ENCODE measurements at places on chromosomes 16 and 17.

- DNase-seq: no peak
These were observed 118.9 kb upstream of the PIRT start for GRCh38 chr17:10956821-10957220.

- DNase-seq: peak; percentile 65
These were observed 140.5 kb downstream of the SEC14L1 start for GRCh38 chr17:77281122-77281903.

- no peak for DNase-seq
These were observed 173.6 kb downstream of the PRKCA start for GRCh38 chr17:66476014-66476413.

- no peak for DNase-seq
These were observed 18.2 kb downstream of the RBFOX1 start for GRCh38 chr16:7350806-7351205.

GRCh38 chr17:78357177-78357586, 2.7 kb downstream of the SOCS3 start:
- DNase-seq: peak; percentile 61

GRCh38 chr16:4694642-4695451, 1.5 kb downstream of the NUDT16L1 start:
- DNase-seq: no peak

DNA sequence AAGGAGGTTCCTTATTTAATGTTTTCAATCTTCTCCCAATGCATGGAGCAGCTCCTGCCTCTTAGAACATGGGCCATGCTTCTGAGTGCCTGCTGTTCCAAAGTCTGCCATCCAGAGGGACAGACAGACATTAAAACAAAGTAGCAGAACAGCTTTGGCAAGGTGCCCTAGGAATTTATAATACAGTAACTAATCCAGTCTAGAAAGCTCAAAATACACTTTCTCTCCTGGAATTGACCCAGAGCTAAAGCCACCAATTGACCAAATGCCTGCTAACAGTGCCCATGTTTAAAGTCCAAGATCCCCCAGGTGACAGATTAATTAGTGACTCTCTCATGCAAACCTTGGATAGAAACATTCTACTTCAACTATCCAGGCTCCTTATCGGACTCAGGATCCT, 11.1 kb upstream of the CHRNE start:
- DNase-seq: peak; percentile 34

- peak; percentile 41 for DNase-seq
These were observed 5.5 kb downstream of the TBX2 start for GRCh38 chr17:61404913-61405685.

DNA sequence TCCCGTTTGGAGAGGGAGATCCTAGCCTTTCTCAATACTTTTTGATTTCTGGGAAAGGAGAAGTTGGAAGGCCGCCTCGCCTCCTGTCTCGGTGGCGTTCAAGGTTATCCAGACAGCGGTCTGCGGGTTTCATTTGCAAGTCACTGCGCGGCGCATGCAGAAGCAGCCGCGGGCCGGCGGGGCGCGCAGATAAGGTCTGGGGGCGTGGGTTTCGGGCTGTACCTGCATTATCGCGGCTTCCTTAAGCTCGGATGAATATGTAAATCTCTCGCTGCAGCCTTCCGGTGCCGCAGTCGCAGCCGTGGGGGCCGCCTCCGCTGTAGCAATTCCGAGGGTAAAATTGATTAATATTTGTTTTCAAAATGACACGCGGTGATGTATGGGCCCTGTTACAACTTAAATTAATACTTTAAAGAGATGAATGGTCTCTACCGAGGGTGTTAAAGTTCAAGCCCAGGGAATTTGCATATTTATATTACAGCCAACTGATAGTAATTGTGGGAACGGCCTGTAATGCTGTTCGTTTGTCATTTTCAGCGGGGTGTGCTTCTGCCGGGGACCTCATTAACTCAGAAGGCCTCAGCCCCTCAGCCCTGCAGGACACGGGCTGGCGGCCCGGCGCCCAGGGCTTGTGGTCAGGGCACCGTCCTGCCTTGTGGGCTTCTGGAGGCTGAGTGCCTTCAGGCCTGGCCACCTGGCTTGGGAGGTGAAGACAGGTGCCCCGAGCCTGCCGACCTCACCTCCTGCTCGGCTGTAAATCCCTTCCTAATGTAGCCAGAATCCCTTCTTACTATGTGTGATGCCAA, 99.4 kb downstream of the CYLD start:
- no peak for DNase-seq

DNA sequence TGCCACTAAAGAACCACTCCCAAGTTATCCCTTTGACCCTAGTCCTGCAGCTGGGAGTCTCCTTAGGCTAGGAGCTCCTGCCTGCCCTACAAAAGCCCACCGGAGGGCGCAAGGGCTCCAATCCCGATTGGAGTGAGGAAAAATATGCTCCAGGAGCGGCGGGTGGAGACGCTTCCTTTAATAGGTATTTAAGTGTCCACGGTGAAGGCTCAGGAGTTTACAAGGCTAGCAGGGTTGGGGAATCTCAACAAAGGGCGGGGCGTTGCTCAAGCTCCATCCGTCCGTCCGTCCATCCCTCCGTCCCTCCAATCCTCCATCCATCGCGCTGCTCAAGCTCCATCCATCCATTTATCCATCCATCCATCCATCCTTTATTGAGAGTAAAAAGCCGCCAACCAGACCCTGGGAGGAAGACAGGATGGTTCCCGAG, 556 bp upstream of the SPNS1 start:
- DNase-seq: peak; percentile 80

GRCh38 chr16:4404967-4405696, 11.3 kb downstream of the CORO7 start:
- DNase-seq: no peak

DNA sequence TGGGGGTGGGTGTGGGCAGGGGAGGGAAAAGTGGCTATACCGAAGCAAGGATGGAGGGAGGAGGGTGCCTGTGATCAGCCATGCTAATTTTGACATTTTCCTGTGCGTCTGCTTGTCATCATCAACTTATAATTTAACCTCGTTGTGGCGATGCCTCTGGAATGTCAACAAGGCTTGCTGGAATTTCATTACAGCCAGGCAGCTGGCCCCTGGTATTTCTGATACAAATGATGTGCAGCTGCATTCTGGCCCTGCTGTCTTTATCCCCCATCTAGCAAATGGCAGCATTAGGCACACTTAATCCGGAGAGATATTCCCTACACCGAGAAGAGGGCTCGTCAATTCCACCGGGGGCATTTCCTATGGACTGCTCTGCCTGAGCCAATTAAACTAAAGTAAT, 278.3 kb upstream of the CCL2 start:
- no peak for DNase-seq

- DNase-seq: no peak
These were observed 15.1 kb downstream of the NOD2 start for GRCh38 chr16:50708373-50709060.

- DNase-seq: no peak
These were observed 227.3 kb upstream of the IRX5 start for GRCh38 chr16:54703339-54703738.

DNA sequence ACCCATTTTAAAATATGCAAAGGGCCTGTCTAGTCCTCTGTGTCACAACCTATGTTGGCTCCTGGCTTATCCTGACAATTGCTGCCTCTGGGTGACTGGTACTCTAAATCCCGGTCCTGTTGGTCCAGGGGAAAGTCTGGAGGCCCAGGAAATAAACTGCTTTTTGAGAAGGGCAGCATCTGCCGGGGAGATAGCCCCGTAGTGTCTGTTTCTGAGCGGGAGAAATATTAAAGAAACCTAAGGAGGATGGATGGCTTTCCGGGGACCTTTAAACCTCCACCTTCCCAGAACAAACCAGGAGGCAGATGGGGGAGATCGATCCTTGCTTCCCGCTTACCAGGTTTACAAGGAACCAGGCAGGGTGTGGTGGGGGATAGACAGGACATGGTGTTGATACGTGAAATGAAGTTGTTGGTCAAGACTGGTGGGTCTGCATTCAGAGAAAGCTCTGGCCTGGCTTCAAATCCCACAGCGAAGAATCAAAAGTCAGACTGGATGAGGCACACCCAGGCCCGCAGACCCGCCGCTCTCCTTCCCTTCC, 3.8 kb downstream of the HOXB2 start:
- no peak for DNase-seq

- no peak for DNase-seq
These were observed 948.1 kb downstream of the KCNJ2 start for GRCh38 chr17:71117466-71117865.

- peak; percentile 72 for DNase-seq
These were observed 785 bp downstream of the NME3 start for GRCh38 chr16:1770328-1771187.

- DNase-seq: no peak
These were observed 1.2 kb upstream of the DLX4 start for GRCh38 chr17:49967621-49968404.

DNA sequence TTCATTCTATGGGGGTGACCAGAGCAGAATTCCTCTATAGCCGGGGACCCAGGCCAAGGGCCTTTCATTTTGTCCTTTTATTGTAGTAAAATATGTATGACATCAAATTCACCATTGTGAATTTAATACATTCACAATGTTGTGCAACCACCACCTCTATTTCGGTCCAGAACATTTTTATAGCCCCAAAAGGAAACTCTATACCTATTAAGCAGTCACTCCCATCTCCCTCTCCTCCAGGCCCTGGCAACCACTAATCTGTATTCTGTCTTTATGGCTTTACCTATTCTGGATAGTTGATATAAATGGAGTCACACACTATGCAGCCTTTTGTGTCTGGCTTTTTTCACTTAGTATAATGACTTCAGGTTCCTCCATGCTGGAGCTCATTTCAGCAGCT, 9.7 kb upstream of the TNS4 start:
- no peak for DNase-seq

DNA sequence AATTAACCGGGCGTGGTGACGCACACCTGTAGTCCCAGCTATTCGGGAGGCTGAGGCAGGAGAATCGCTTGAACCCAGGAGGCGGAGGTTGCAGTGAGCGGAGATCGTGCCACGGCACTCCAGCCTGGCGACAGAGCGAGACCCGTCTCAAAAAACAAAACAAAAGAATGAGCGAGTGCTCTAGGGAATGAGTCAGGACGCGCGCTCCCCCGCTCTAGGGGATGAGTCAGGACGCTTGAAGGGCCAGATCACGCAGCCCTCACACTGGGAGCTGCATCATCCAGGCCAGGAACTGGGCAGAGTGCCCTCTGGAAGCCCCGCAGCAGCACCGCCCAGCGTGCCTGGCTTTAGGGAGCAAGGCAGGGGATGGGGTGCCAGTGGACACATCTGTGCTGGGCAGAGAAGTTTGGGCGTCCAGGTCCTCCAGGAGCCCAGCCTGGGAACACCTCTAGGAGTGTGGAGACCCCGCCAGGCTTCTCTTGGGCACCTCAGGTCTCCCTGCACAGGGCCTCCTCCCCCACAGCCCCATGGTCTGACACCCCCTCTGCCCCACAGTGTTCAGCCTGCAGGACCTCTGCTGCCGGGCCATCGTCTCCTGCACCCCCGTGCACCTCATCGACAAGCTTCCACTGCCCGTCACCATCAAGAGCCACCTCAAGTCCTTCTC, 3.9 kb upstream of the WFIKKN1 start:
- DNase-seq: peak; percentile 97

DNA sequence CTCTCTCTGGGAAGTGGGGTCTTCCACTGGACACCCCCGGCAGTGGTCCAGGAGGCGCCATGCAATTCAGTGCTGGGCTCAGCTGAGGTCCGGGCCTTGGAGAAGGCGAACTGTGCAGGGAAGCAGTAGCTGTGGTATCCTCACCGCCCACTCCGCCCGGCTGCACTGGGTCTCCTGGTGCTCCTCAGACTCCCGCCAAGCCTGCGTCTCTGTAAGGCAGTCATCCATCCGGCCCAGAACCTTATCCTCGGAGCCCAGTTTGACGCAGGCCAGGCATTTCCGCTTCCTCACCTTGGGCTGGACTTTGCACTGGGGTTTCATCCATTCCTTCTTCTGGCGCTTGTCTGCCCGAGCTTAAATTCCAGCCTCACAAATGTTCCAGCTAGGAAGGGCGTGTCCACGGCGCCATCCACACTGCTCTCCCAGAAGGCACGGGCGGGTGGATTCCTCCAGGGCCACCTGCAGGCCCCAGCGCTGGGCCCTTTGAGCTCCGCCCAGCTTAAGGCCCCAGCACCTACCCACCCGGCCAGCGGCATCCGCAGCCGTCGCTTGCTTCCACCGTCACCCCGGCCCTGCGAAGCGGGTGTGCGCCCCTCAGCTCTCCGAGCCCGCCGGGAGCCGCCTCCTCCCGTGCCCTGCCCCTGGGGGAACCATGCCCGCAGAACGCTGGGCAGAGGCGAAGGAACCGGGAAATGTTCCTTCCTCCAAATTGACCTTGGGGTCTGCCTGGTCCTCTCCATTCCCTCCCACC, 1884.8 kb downstream of the TP53TG3F start:
- DNase-seq: no peak

DNA sequence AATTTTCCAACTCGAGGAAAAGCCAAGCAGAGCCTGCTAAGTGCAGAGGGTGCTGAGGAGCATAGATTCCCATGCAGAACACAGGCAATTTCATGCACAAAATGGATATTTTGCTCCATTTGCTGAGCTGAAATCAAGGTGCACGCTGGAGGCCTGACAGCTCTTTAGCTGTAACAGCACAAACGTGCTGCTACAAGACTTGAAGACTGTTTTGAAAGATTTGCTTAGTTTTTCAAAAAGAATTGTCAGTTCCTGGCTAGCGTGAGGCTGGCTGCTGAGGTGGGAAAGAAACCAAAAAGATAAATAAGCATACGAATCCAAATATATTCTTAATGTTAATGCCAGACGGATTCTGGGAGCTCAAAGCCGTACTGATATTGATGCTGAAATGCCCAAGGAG, 309.0 kb upstream of the MAF start:
- DNase-seq: no peak

All from cardiac fibroblast (primary cell).